Fibroblast of mammary gland (primary cell): ENCODE measurements at places on chromosomes 6 and 20.

DNA sequence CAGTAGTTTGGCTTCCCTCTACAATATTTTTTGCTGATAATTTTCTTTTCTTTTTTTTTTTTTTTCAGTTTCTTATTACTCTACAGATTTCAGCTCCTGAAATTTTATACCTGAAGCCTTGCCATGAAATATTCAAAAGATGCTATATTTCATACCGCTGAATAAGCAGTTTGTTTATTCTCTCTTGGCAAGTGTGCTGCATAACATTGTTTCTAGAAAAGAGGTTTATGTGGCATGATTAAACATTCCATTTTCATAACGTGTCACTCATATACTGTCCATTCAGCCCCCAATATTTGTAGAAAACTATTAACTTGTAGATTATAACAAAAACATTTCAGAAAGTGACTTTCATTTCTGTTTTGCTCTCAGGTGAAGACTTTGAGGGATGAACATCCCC is 174.4 kb upstream of the NOX3 start:
- DNase-seq = no peak

- peak; percentile 64 for DNase-seq
These were observed 248.3 kb downstream of the ARID1B start for GRCh38 chr6:157025437-157025836.

DNA sequence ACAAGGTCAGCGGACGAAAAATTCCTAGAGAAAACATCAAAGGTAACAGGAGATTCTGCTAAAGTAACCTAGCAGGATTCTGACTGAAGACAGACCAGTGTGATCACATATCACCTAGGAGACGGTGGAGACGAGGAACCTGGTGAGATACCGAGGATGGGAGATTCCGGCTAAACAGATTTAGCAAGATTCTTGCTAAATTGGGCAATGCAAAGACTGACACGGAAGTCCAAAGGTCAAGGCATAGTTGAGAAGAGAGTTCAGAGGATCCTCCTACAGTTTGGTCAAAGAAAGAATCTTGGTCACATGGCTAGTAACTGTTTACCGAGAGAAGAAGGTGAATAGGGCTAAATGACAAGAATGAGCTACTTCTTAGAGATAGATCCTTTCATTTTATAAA is 61.1 kb downstream of the TMEM170B start:
- no peak for DNase-seq

DNA sequence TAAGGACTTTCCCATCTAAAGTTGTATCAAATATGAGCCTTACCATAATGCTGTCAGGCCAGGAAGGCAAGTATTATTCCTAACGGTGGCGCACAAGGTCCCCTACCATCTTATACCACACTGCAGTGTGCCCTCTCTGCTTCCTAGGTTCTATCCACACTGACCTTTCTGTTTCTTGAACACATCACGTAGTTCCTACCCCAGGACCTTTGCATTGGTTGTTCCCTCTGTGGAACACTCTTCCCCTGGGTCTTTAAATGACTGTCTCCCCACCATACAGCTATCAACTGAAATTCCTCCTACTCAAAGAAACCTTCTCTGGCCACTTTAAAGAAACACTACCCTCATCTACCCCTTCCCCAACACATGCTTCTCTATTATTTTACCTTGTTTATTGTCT is 104.5 kb upstream of the SPACA1 start:
- no peak for DNase-seq

- DNase-seq = no peak
These were observed 1.9 kb downstream of the GRM4 start for GRCh38 chr6:34143884-34144580.

GRCh38 chr6:11006061-11006460 is 38.0 kb downstream of the ELOVL2 start:
- peak; percentile 19 for DNase-seq
